Hypothalamus (tissue), 51 donors: ENCODE measurements at places on chromosomes 11 and 22.

- DNase-seq, result no peak
Observed at GRCh38 chr22:49574205-49574880, 253.3 kb downstream of the BRD1 start.

DNA sequence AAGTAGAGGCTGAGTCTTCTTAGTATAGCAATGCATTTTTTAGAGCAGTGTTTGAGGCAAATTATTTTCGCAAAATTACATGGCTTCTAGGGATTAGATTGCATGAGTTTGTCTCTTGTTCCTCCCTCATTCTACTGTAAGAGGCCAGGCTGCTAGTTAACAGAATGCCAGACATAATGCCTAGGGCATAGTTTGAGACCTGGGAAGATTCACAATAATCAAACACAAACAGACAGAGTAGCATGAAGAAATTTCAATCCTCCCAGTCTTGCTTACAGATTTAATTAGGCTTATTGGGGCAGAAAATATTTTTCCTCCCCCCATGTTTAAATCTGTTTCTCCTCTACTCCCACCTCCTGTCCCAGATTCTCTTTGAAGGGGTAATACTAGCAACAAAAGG is 48.3 kb downstream of the ARHGEF12 start:
- DNase-seq, result no peak

GRCh38 chr11:84437071-84437980 is 1151.2 kb upstream of the CCDC90B start:
- peak; percentile 8 for DNase-seq

DNA sequence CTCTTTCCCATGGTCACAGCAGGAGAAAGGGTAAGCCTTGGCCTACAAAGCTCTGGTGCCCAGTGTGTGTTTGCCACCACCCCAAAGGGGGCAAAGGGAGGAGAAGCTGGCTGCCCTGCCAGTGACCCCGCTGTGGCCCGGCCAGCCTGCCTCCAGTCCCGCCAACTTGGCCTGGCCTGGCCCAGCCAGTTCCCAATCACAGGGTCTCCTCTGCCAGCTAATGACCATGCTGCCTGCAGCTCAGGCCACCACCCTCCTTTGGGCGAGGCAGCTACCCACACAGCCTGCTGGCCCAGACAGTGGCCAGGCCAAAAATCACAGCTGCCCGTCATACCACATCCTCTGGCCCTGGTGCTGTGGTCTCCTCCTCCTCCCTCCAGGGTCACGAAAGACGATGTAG is 5.1 kb downstream of the GDPD5 start:
- no peak for DNase-seq

GRCh38 chr11:102781676-102782075 is 1.2 kb upstream of the MMP10 start:
- DNase-seq, result no peak
